ENCODE measurements at places on chromosomes 5 and 9.

GRCh38 chr5:36734422-36734821 is 128.0 kb downstream of the SLC1A3 start:
- DNase-seq: peak; percentile 74

DNA sequence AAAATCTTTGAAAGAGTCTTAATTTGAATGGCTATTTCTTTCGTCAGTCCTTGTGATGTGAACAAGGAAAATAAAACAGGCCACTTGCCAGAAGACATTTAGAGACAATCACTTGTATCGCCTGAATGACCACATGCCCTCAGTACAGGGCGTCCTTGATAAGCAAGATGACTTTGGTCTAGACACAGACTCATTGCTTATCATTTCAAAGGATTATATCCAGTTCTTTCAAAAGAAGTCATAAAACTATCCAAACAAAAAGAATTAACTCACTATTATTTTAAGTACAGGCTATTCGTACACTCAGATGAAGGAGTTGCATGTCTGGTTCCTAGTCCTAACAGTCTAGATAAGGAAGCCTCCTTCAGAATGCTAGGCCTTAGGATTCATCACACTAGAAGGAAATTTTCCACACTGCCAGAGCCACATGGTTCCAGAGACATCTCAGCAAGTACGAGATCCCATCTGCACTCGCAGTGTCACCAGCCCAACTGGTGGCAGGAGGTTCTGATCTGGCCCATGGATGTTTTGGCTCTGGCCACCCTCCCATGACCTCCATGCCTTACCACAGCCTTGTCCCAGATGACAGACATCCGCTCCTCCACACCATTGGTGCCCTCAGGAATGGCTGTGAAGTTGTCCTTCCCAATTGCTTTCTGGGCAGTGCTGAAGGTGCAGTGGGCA is 109.6 kb downstream of the DPYSL3 start:
- DNase-seq: no peak

DNA sequence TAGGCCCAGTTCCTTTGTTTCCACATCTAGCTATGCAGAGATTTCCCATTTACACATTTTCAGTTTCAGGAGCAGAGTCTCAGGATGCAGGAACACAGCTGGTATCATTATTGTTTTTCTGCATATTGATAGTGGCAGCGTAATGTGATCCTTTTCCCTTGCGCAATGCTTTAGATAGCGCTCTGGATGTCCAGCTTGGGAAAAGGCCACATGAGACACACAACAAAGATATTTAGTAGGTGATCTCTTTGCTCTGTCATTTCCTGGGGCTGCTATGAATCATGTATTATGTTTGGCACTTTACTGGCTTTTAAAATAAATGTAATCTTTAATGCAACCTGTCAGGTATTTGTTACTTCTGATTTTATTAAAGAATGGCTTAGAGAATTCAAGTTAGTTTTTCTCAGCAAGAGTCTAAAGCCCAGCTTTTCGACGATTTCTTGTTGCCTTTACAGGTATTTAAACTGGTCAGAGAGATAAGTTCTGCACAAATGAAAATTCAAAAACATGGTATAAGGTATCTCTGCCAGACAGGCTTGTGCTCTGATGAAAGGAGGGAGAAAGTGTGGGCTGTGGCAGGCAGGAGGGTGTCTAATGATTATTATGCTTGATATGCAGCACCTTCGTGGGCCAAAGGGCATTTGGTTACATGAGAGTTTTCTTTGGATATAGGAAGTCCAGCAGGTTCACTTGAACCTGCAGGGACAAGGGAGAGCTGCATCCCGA is 42.2 kb downstream of the PTTG1 start:
- DNase-seq: no peak

- DNase-seq: no peak
Measured at GRCh38 chr5:149388498-149389190, 9.6 kb upstream of the IL17B start.

DNA sequence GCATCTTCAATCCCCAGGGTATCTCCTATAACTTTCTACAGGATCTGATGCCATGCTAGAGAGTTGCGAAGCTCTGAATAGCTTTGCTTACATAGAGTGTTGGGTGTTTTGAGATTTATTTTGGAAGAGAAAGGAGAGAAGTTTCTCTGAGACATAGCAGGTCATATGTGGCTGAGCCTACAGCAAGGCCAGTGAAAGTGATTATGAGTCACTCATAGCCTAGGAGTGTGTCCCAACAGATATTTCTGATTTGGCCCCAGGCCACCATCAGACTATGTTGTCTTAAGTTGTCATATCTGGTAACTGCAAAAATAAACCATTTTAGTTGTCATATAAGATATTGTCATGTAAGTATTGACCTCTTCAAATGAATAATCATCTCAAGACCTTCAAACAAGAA is 132.0 kb upstream of the RAI14 start:
- peak; percentile 23 for DNase-seq

GRCh38 chr9:12875191-12875590 is 100.4 kb downstream of the LURAP1L start:
- no peak for DNase-seq

GRCh38 chr5:154251529-154251928 is 61.0 kb downstream of the GALNT10 start:
- DNase-seq: no peak

GRCh38 chr5:116144991-116145390 is 60.2 kb downstream of the COMMD10 start:
- no peak for DNase-seq

GRCh38 chr5:159440235-159440634 is 109.9 kb upstream of the IL12B start:
- DNase-seq: no peak

DNA sequence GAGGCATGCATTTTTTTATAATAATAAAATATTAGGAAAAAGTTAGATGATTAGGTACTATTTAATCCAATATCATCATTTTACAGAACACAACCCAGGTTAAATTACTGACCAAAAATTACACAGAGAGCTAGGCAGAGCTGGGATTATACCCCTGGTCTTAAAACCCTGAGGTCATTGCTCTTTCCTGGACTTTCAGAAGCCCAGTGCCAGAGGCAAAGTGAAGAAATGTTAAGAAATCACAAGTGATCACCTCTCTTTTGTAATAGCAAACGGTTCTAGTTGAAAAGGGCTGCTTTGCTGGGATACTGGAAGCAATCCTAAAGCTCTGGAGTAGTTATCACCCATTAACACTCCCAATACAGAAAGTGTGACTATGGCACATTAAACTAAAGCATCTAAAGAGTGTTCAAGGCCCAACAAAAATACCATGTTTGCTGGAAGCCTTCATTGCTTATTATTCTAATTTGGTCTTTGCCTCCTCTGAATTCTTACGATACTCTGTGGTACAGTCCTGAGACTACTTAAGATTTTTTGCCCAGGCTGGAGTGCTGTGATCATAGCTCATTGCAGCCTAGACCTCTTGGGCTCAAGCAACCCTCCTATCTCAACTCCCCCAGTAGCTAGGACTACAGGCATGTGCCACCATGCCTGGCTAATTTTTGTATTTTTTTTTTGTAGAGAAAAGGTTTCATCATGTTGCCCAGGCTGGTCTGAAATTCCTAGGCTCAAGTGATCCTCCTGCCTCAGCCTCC is 575.9 kb downstream of the RAB3C start:
- DNase-seq: no peak

GRCh38 chr5:115657881-115658233 is 32.0 kb upstream of the TMED7 start:
- no peak for DNase-seq

GRCh38 chr9:113909421-113909820 is 33.3 kb downstream of the ZNF618 start:
- DNase-seq: no peak

- DNase-seq: no peak
Measured at GRCh38 chr9:99126312-99126711, 21.4 kb downstream of the TGFBR1 start.

DNA sequence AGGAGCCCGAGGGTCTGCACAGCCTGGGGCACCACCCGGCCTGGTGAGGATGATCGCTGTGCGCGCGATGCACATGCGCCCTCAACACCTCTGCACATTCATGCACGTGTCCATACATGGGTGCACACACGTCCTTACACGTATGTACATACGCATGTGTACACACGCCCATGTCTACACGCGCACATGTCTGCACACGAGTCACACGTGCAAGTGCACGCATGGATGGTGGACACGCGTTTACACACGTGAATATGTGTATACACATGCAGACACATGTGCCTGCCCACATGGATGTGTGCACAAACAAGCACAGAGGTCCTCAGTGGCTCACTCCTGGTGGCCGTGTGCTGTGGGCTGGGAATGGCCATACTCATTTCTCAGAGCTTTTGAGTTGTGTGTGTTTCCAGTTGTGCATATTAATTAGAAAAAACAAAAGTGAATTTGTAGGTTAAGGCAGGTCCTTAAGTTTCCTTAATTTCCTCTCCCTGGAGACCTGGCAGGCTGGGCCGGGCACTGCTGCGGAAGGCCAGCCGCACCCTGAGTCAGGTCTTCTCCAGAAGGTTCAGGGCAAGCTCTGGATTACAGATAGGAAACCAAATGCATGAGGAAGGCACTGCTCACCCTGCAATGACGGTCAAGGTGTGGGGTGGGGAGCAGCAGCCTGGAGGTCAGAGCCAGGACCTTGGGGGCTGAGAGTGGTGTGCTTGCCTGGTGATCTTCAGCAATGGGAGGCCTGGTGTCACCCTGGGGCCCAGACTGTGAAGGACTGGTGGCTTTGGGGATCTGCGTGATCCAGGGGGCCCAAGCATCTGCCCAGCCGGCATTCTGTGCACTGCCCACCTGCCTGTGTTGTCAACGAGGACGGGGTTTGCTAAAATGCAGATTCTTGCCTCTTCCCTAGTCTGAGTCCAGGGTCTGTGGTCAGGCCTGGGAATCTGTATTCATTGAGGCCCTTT is 1.3 kb upstream of the RNU6ATAC start:
- no peak for DNase-seq

DNA sequence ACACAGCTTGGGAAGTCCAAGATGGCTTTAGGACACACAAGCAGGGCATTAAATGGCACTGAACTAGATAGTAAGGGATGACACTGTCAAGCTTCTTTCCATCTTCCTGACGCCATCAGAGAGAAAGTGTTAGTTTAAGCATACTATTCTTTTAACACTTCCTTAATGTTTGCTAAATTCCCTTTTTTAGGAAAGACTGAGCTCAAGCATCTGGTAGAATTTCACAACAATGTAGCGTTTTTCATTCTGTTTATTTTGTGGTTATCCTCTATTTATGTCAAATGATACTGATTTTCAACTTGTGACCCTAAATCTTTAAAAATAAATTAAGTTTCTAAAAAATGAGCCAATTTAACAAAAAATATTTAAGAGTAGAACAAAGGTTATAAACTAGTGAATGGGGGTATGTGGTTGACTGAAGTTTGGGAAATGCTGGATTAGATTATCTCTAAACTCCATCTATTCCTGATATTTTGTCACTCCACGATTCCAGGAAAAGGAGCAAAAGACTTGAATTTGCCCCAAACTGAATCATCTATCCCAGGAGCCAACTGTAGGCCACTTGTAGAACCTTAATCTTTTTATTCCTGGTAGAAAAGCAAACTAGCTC is 147.4 kb upstream of the KLF9 start:
- no peak for DNase-seq

DNA sequence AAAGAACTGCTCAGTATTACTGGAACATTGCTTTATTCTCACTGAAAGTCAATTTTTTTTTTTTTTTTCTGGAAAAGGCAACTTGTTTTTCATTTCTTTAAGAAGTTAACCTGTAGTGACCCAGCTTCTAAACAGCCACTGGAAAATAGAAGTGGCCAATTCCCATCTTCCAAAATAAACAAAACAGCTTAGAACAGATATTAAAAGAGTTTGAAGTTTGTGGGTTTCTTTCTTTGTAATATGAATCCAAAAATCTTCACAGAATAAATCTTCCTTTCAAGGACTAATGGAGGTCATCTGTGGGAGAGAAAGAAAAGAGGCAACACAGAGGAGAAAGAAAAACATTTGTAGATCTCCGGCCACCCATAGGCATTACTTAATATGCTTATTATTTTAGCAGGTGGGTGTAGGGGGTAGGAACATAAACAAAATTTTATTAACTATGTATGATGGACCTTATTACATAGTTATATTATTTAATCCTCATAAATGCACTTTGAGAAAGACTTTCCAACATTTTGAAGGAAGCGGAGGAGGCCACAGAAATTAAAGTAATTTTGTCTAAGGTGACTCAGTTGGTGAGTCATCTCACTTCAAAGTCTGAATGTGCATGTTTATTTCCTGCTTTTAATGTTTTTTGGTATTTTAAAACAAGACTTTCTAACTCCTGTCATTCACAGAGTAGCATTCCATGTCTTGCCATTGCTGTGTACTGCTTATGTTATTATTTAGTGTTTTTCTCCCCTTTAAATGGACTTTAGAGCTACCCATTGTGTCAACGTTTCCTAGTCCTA is 1791.8 kb upstream of the WWC1 start:
- DNase-seq: no peak

- no peak for DNase-seq
Measured at GRCh38 chr5:78501411-78502352, 141.3 kb downstream of the SCAMP1 start.

DNA sequence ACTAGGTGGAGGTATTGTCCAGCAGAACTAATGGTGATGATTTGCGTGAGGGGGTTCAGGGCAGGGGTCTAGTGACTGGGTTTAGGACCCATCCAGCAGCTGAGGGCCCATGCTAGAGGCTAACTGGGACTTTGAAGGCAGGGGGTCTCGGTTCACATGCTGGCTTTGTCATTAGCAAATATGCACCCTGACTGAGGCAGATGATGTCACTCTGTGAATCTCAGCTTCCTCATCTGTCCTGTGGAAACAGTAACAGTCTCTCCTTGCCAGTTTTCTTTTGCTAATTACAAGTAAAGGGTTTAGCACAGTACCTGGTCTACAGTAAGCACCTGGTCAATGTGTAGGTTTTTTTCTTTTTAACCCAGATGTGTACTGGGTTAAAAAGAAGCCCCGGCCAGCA is 5.2 kb downstream of the SH2D3C start:
- no peak for DNase-seq

DNA sequence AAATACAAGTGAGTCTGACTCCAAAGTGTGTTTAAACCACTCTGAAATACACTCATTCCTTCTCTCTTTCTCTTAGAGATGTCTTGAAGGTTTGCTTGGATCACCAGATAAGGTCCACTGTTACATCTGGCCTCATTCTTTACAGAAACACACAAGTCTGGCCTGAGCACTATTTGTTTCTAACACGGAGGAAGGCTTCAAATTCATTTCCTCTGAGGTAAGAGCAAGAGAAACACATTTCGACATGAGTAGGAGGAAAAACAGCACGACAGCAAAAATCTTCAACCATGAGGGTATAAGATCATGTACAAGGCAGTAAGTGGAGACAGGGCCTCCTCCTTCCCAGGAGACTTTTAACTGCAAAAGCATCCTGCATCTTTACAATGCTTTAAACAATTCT is 8.0 kb downstream of the SIL1 start:
- DNase-seq: no peak

DNA sequence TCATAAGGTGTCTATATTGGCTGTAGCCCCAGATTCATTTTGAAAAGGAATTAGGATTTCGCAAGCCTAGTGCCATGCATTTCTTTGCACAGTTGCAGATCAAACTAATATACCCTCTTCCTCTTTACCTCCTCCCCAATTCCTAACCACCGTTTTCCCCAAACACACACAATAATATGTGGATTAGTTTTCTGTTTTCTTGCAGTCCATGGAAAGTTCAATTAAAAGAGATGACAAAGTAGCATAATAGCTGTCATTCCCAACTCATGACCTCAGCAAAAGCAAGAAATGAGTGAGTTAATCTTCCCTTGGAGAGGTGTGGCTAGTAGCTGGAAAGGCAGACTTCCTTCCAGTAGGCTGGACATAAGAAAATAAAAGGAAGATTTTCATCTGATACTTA is 349.1 kb downstream of the TMEM232 start:
- no peak for DNase-seq

- no peak for DNase-seq
Measured at GRCh38 chr9:73179589-73179988, 27.9 kb downstream of the ANXA1 start.

Data from erythroblast (primary cell).